ENCODE measurements at places on chromosomes 5 and 9. TPM values are rescaled to one million over a fixed set of nuclear protein-coding genes. Genes with fewer than 3 reads are reported as not detected.

APBA1 gene
- total RNA-seq: 18.4 TPM

ANKRD20A1 gene
- 6.5 TPM for total RNA-seq

TNFSF15 gene
- total RNA-seq: 12.2 TPM

CCDC112 gene
- total RNA-seq: 9.1 TPM

SLC6A7 gene
- total RNA-seq: not detected

GABRG2 gene
- not detected for total RNA-seq

- DNase-seq: no peak
- peak overlapping the region; percentile 90 for H3K27ac ChIP-seq
- H3K4me1 ChIP-seq: peaks cover 25% of the 10 kb centered on the region
- no peaks in the 10 kb centered on the region for H3K27me3 ChIP-seq
- peak overlapping the region; percentile 96 for H3K4me3 ChIP-seq
Measured at GRCh38 chr5:132557478-132558172, 848 bp downstream of the RAD50 start.

DNA sequence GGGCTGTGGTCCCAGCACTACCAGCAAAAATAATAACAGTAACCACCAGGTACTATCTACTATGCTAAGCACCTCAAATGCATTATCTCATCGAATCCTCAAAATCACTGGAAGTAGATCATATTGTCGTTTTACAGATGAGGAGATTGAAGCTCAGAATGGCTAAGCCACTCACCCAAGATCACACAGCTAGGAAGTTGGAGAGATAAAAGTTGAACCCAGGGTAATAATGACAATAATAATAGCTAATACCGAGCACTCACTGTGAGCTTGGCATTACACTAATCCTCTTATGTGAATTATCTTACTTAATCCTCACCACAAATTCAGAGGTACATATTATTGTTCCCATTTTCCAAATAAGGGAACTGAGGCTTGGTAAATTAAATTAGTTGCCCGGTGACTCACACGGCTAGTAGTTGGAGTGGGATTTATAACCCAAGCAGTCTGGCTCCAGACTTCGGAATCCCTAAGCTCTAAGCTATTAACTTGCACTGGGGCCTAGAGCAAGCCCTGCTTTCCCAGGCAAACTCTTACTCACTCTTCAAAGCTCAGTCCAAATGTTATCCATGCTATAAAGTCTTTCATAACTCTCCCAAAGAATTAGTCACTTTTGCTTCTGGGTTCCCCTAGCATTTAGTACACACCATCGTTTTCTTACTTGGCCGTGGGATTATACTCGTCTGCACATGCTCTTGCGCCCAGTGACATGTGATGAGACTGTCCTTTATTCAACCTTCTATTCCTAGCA lies 3.8 kb downstream of the ARSI start:
- peak overlapping the region; percentile 70 for H3K4me3 ChIP-seq
- H3K36me3 ChIP-seq: no peaks in the 10 kb centered on the region
- peaks cover 9% of the 10 kb centered on the region for H3K27me3 ChIP-seq

- no peak overlapping the region for H3K4me3 ChIP-seq
- no peak overlapping the region for H3K27ac ChIP-seq
- H3K27me3 ChIP-seq: no peaks in the 10 kb centered on the region
Measured at GRCh38 chr5:159802661-159803060, 113.6 kb upstream of the ADRA1B start.

DNA sequence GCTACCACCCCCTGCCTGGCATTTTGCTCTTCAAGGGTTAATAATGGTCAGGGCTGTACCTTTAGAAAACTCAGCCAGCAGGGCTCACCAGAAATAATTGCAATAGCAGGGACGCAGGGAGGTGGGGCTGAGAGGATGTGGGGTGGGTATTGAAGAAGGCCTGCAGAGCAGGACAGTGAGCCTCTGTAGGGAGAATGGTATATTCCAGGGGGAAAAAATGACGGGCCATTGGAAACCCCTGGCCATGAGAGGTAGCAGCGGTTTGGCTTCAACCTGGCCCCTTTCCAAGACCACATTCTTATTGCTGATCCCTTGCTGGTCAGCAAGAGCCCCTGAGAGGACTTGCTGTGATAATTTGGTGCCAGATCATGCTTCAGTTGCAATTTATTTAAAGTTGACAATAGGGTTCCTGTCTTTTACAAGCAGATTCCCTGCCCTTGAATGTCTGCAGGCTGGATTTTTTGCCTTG lies 36.7 kb upstream of the CTNNA1 start:
- H3K27me3 ChIP-seq: no peaks in the 10 kb centered on the region
- H3K4me1 ChIP-seq: peaks cover 31% of the 10 kb centered on the region
- no peak overlapping the region for H3K4me3 ChIP-seq
- H3K27ac ChIP-seq: peak overlapping the region; percentile 89
- H3K36me3 ChIP-seq: no peaks in the 10 kb centered on the region
- DNase-seq: peak; percentile 46

DNA sequence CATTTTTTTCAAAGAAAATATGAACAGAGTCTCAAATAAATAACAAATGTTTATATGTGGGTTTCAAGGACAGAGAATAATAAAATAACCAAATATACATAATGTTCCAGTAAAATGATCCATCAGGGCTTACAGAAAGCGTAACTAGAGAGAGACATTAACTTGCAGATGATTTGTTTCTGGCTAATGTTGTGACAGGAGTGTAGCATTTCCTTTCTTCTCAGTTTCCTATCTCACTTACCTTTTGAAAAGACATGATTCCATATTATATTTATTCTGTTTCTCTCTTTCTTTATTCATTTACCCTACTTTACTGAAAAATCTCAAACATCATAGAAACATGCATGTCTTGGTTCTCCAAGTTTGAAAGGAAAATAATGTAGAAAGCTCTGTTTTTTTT lies 451.3 kb upstream of the CDH9 start:
- H3K27ac ChIP-seq: no peak overlapping the region
- no peaks in the 10 kb centered on the region for H3K27me3 ChIP-seq
- H3K36me3 ChIP-seq: peaks cover 10% of the 10 kb centered on the region
- peaks cover under 1% of the 10 kb centered on the region for H3K4me1 ChIP-seq
- H3K4me3 ChIP-seq: no peak overlapping the region

DNA sequence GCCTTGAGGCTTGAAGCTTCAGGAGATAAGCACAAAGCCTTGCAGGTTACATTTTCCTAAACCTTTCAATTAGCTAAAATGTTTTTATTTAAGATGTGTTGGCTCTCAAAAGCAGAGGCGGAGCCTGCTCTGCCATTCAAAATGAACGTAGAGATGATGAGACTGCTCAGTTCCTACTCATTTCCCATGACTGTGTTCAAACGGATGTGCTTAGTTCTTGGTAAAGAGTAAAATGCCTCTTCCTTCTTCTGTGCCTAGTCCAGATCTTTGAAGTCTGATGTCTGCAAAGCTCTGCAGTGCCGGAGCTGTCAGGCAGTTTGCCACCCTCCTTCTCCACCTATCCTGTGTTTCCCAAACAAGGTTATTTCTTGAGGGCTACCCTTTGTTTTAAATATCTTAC lies 46.3 kb upstream of the ADAMTSL1 start:
- no peaks in the 10 kb centered on the region for H3K27me3 ChIP-seq
- DNase-seq: no peak
- H3K27ac ChIP-seq: peak overlapping the region; percentile 77
- H3K36me3 ChIP-seq: no peaks in the 10 kb centered on the region

- no peaks in the 10 kb centered on the region for H3K27me3 ChIP-seq
- no peak for DNase-seq
- H3K4me1 ChIP-seq: no peaks in the 10 kb centered on the region
- H3K36me3 ChIP-seq: no peaks in the 10 kb centered on the region
- H3K27ac ChIP-seq: no peak overlapping the region
- no peak overlapping the region for H3K4me3 ChIP-seq
Measured at GRCh38 chr9:118426772-118427171, 722.6 kb downstream of the TLR4 start.

- no peak overlapping the region for H3K27ac ChIP-seq
- no peak for DNase-seq
- peaks cover 9% of the 10 kb centered on the region for H3K36me3 ChIP-seq
- H3K4me3 ChIP-seq: no peak overlapping the region
- H3K27me3 ChIP-seq: no peaks in the 10 kb centered on the region
Measured at GRCh38 chr5:113090336-113091106, 113.9 kb downstream of the DCP2 start.

- peaks cover 16% of the 10 kb centered on the region for H3K27me3 ChIP-seq
- H3K4me3 ChIP-seq: no peak overlapping the region
- no peaks in the 10 kb centered on the region for H3K36me3 ChIP-seq
- no peak for DNase-seq
- no peak overlapping the region for H3K27ac ChIP-seq
- peaks cover 5% of the 10 kb centered on the region for H3K4me1 ChIP-seq
Measured at GRCh38 chr9:119052339-119053030, 316.8 kb downstream of the BRINP1 start.

DNA sequence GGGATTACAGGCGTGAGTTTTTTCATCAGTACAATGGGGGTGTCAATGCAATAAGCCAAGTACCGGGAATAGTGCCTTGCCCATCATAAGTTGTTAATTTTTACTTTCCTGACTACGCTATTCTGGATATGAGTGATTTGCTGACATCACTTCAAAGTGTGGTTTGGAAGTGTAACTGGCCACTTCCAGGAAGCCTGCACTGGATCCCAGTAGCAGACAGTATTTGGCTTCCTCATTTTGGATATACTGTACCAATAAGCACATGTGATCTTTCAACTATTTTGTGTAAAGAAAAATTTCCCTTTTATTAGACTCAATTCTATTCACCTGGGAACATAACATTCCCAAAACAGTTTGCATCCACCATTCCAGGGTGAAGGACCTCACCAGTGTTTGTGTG lies 417.7 kb upstream of the KLF4 start:
- peaks cover 8% of the 10 kb centered on the region for H3K27me3 ChIP-seq
- DNase-seq: no peak
- no peaks in the 10 kb centered on the region for H3K36me3 ChIP-seq
- no peak overlapping the region for H3K27ac ChIP-seq
- no peak overlapping the region for H3K4me3 ChIP-seq
- no peaks in the 10 kb centered on the region for H3K4me1 ChIP-seq

DNA sequence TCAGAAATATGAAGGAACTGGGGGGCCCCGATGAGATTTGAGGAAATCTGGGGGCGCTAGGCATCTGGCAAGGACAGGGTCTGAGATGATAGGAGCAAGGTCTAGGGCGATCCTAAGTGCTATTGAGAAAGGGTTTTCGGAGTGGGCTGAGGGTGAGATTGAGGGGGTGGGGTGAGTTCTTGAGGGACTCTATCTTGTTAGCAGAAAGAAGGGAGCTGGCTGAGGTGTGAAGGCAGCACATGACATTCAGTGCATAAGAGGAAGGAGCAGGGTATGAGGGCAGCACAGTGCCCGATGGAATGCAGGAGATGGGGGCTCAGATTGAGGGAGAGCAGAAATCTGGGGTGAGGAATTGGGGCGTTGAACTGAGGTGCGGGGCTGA lies 640 bp downstream of the TRIM32 start:
- no peaks in the 10 kb centered on the region for H3K27me3 ChIP-seq
- H3K4me3 ChIP-seq: peak overlapping the region; percentile 78
- peak overlapping the region; percentile 36 for H3K27ac ChIP-seq
- H3K36me3 ChIP-seq: peaks cover 3% of the 10 kb centered on the region
- peaks cover 35% of the 10 kb centered on the region for H3K4me1 ChIP-seq

GRCh38 chr5:52895075-52895474 lies 94.1 kb upstream of the ITGA2 start:
- no peaks in the 10 kb centered on the region for H3K36me3 ChIP-seq
- no peaks in the 10 kb centered on the region for H3K27me3 ChIP-seq
- H3K4me1 ChIP-seq: peaks cover 47% of the 10 kb centered on the region
- no peak overlapping the region for H3K4me3 ChIP-seq

- H3K27ac ChIP-seq: no peak overlapping the region
- H3K4me1 ChIP-seq: peaks cover 42% of the 10 kb centered on the region
- no peaks in the 10 kb centered on the region for H3K36me3 ChIP-seq
Measured at GRCh38 chr5:134446938-134447337, 35.3 kb upstream of the CDKN2AIPNL start.

GRCh38 chr5:123456242-123456641 lies 33.0 kb upstream of the CEP120 start:
- H3K4me3 ChIP-seq: no peak overlapping the region
- no peaks in the 10 kb centered on the region for H3K27me3 ChIP-seq
- no peak for DNase-seq
- no peaks in the 10 kb centered on the region for H3K36me3 ChIP-seq

GRCh38 chr5:180097926-180098325 lies 26.4 kb upstream of the RNF130 start:
- H3K4me3 ChIP-seq: no peak overlapping the region
- no peaks in the 10 kb centered on the region for H3K36me3 ChIP-seq
- no peak overlapping the region for H3K27ac ChIP-seq

- H3K4me3 ChIP-seq: no peak overlapping the region
- DNase-seq: no peak
- H3K27ac ChIP-seq: no peak overlapping the region
- H3K36me3 ChIP-seq: no peaks in the 10 kb centered on the region
- peaks cover 2% of the 10 kb centered on the region for H3K4me1 ChIP-seq
Measured at GRCh38 chr5:54904425-54904824, 81.0 kb downstream of the ESM1 start.

- peaks cover 27% of the 10 kb centered on the region for H3K4me1 ChIP-seq
- H3K27ac ChIP-seq: no peak overlapping the region
- H3K36me3 ChIP-seq: peaks cover 1% of the 10 kb centered on the region
- DNase-seq: no peak
- H3K27me3 ChIP-seq: no peaks in the 10 kb centered on the region
Measured at GRCh38 chr9:2354216-2354615, 267.4 kb upstream of the VLDLR start.

- DNase-seq: no peak
- no peak overlapping the region for H3K4me3 ChIP-seq
- H3K4me1 ChIP-seq: peaks cover 8% of the 10 kb centered on the region
- peaks cover 28% of the 10 kb centered on the region for H3K27me3 ChIP-seq
Measured at GRCh38 chr5:137040024-137040423, 459.1 kb downstream of the SPOCK1 start.

DNA sequence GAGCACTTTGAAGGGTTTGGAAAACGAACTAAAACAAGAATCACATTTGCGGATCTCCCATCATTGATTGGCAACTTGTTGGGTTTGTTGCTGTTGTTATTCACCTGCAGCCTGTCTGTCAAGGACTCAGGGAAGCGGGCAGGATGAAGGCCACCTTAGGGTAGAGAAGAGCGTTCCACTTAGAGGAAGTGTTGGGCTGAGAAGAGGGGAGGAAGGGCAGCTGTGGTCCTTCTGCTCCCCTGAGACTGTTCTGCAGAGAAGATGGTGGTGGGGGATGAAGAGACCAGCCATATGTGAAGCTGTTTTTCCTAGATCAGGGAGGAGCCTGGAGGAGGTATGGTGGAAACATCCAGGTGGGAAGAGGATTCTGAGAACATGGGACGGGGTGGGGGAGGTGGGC lies 70.6 kb upstream of the CPEB4 start:
- no peak for DNase-seq
- peaks cover 7% of the 10 kb centered on the region for H3K4me1 ChIP-seq
- no peak overlapping the region for H3K27ac ChIP-seq
- H3K27me3 ChIP-seq: no peaks in the 10 kb centered on the region

- H3K27ac ChIP-seq: no peak overlapping the region
- H3K27me3 ChIP-seq: no peaks in the 10 kb centered on the region
- H3K36me3 ChIP-seq: peaks cover 1% of the 10 kb centered on the region
- peaks cover 15% of the 10 kb centered on the region for H3K4me1 ChIP-seq
- no peak for DNase-seq
Measured at GRCh38 chr5:420632-421286, 22.2 kb upstream of the EXOC3 start.

DNA sequence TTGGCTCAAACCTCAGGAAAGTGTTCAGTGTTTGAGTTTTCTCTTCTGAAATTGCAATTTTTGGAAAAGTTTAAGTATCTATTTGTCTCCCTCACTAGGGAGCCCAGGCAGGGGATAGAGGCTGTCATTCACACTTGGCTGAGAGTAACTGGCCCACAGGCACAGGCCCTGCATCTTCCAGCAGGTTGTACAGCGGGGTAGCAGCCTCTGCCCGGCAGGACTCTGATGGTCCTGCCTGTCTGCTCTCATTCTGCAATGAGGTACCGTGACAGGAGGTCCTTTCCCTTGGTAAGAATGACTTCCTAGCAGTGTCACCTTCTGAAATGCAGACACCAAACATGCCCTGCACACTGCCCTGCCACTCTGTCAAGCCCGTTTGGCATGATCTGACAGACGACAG lies 282.8 kb upstream of the DAP start:
- H3K27ac ChIP-seq: no peak overlapping the region
- no peaks in the 10 kb centered on the region for H3K36me3 ChIP-seq
- no peak for DNase-seq
- no peak overlapping the region for H3K4me3 ChIP-seq
- H3K27me3 ChIP-seq: peaks cover 1% of the 10 kb centered on the region

All from mesothelial cell of epicardium (in vitro differentiated cells).